ENCODE measurements at places on chromosomes 4 and X.

GRCh38 chrX:130728208-130728607, 174.8 kb downstream of the ENOX2 start:
- DNase-seq, result no peak

DNA sequence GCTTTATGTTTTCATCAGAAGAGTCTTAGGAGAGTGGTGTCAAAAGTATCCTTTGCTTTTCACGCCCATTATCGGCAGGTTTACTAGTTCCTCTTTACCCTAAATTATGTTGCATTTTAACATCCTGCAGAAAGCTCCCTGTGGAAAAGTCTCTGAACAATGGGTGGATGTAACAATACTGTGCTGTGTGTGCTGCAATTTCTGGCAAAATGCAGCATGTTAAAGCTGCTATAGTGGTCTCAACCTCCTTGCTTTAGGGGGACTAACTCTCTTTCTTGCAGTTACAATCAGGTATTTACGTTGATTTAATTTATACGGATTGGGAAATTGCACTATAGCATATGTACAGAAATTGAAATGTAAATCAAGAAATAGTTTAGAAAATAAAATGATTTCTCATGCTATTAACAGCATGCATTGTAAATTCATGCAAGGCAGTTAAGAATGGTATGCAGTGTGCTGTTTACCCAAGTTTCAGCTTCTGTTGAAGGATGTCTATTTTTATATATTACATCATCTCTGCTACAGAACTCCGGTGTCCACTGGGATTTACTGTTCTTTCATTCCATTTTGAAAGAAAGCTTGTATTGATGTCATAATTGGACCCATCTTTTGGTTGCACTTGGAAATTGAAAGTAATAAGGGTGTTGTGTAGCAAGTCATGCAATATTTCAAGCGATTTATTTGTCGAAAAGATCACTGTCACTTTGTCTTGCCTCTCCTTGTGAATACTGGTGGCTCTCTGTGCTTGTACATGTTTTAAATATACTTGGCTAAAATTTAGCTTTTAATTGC, 145.7 kb downstream of the RAPGEF2 start:
- no peak for DNase-seq

GRCh38 chr4:7107166-7107905, 39.5 kb upstream of the GRPEL1 start:
- no peak for DNase-seq

DNA sequence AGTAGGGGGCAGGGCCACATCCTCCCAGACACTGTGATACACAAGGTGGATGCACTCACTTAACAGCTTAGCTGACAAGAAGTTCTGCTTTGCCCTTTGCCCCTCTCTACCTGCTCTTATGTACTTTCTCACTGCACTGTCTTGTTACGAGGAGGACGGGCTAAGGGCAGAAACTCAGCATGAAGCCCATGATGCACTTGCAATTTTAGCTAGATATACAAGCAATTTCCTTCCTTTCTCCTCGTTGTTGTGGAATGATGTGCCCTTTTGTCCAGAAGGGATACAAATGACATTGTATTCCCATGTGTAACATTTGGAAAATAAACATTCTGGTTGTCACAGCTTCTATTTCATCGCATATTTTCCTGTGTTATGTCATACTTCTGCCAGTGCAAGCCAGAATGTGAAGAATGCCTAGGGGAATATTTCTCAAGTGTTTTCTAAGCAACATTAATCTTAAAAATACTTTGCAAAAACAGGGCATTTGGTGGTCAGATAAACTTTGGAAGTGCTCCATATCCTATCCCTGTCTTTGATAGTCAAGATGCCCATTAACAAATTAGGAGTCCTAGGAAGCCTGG, 47.2 kb downstream of the MAOA start:
- no peak for DNase-seq

- DNase-seq, result no peak
These were observed 182.1 kb downstream of the CPE start for GRCh38 chr4:165560941-165561340.

GRCh38 chrX:10017872-10018271, 50.7 kb downstream of the CLDN34 start:
- no peak for DNase-seq

DNA sequence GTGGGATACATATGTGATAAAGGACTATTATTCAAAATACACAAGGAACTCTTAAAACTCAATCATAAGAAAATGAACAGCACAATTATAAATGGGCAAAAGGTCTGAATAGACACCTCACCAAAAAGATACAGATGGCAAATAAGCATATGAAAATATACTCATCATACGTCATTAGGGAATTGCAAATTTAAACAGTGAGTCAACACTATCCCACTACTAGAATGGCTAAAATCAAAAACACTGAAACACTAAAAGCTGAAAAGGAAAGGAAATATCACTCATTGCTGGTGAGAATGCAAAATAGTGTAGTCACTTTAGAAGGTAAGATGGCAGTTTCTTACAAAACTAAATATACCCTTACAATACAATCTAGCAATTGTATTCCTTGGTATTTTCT, 597.0 kb upstream of the PABPC4L start:
- DNase-seq, result no peak

GRCh38 chr4:74375824-74376426, 11.0 kb downstream of the EREG start:
- DNase-seq, result no peak

GRCh38 chrX:101429934-101430333, 21.9 kb downstream of the HNRNPH2 start:
- no peak for DNase-seq

DNA sequence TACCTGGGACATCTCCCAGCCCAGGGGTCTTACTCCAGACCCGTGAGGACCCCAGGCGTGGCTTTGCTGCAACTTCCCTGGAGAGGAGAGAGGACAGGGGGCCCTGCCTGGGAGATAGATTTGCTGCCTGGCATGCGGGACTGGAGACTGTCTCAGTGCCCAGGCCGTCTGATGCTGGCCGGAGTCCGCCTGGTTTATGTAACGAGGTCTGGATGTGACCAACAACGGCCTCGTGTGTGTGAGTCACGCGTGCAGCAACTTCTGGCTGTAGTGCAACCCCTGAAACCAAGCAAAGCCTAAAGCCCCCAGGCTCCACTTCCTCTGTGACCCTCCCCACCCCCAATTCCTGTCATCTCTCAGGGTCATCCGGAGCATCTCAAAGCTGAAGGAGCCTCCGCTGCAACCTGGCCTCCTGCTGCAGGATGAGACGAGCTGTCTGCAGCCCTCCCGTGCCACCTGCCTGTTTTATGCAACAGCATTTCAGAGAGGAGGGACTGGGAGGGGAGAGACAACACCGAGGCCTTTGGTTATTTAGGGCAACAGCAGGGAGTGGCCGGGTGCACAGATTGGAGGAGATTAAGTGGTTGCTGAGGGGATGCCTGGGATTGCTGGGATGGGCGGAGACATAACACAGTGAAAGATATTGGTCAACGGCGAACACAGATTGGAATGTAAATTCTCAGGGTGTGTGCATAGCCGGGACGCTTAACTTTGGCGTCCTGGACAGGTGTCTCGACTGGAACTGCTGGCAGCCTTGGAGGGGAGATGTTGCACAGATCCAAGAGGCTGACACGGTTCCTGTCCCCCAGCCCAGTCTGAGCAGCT, 16.0 kb downstream of the XG start:
- no peak for DNase-seq

GRCh38 chrX:1103360-1103759, 109.1 kb downstream of the CRLF2 start:
- no peak for DNase-seq

- DNase-seq, result no peak
These were observed 41.6 kb upstream of the CXorf38 start for GRCh38 chrX:40688929-40689328.

DNA sequence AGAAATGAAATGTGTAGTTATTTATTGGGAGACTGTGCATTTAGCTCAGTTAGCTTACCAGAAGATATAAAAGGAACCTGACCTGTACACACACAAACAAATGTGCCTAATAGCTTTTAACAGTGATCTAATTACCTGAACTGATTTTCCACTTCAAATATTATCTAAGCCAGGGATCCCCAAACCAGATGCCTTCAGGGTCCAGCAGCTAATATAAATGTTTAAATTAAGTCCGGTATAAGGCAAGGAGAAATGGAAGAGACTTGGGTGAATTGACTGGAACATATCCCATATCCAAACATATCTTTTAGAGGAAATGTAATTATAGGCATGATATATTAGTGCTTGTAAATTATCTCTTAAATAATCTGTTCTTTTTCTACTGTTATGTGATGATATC, 66.7 kb downstream of the CNKSR2 start:
- DNase-seq, result no peak

DNA sequence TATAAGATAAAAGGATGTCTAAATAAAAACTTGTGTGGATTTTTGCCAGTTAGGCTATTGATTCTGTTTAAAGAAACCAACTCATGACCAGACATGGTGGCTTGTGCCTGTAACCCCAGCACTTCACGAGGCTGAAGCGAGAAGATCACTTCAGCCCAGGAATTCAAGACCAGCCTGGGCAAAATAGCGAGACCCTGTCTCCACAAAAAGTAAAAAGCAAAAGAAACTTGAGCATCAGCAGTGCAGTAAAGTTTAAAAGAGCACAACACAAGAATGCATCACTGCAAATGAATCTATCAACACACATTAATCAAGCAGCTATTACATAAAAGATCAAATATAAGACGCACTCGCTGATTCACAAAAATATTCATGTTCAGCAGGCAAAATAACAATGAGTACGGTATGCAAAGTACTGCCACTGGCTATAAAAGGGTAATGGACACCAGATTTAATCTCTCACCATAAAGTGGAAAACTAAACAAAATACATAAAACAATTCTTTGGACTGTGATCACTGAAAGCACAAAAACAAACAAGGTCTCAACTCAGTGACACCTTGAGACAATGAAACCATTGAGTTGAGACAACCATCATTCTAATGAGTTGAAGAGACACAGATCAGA, 41.3 kb downstream of the LRBA start:
- no peak for DNase-seq

DNA sequence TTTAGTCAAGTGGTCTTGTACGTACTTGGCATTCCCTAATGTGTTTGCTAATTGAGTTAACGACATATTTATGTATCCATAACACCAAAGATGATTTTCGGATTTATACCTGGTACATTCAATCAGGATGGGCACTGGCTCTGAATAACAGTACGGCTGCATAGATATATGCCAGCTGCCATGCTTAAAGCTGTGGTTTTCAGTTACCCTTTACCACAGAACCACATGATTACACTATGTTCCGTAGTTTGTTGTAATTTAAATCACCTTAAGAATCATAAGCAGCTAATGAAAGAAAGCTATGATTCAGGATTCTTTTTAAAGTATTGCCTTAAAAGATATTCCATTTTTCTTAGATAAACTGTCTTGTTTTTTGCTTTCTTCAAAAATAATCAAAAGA, 53.6 kb downstream of the FIP1L1 start:
- no peak for DNase-seq

GRCh38 chrX:134604701-134605311, 53.5 kb downstream of the PLAC1 start:
- no peak for DNase-seq

- DNase-seq, result no peak
These were observed 224.4 kb upstream of the SMIM31 start for GRCh38 chr4:164529486-164529885.

- DNase-seq, result no peak
These were observed 151.3 kb upstream of the JADE1 start for GRCh38 chr4:128658214-128658631.

DNA sequence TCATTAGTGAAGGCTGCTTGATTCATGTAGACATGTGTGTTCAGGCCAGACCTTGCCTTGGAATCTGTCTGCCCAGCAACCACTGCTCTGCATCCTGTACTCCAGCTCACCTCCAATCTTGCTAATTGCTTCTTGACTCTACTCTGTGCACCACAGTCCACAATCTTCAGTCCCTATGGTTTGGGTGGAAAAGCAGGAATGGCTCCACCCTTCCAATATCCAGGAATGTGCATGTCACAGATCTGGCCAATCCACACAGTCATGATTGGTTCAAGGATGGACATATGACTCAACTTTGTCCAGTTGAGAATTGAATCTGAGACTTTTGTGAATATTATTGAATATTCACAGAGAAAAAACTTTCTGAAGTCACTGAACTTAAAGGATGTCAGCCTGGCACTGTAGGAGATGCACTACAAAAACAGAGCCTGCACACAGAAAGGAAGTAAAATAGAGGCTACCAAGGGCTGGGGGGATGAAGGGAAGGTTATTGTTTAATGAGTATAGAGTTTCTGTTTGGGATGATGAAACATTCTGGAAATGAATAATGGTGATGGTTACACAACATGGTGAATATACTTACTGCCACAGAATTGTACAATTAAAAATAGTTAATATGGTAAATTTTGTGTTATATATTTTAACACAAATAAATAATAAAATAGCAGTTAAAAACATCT, 161.3 kb upstream of the USP38 start:
- DNase-seq, result no peak

DNA sequence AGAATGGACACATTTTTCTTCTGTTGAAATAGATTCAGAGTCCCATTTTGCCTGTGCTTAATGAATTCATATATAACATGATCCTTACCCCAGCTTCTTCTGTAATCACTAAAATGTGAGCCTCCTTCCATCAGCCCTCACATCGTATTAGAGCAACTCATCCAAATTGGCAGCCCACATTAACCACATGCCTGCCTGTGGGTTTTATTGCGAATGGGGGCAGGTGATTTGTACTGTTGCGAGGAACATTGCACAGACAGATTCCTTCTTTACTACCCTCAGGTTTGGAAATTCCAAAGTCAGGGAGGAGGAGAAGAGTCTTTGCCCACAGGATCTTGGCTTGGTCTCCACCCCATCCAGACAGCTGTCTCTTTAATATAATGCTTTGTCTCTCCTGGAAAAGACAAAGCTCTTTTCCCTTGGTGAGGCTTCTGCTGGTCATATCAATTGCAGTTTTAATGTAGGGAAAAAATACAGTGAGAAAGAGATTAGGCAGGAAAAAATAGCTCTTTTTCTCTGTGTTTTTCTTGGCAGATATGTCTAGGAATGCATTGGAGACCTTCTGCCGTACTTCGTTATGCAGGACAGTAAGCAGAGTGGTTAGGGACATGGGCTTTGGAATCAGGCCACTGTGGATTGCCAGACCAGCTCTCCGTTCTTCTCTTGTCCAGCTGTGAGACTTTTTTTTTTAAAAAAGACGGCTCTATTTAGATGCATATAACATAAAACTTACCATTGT, 371.2 kb downstream of the AFF2 start:
- no peak for DNase-seq

DNA sequence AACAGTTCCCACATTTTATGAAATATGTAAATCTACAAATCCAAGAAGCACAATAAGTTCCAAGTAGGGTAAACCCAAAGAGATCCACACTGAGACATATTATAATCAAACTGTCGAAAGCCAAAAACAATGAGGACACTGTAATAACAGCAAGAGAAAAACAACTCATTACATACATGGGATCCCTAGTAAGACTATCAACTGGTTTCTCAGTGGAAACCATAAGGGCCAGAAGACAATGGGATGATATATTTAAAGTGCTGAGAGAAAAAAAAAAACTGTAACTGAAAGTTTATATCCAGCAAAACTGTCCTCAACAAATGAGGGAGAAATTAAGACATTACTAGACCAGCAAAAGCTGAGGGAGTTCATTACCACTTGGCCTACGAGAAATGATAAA, 34.7 kb downstream of the GLRA2 start:
- DNase-seq, result no peak

Data from head of caudate nucleus (tissue), 42 donors.